ENCODE measurements at places on chromosomes 4 and X.

- DNase-seq, result no peak
These were observed 269.9 kb upstream of the NRK start for GRCh38 chrX:105552395-105552794.

GRCh38 chr4:45062935-45063545 lies 336.7 kb upstream of the GNPDA2 start:
- DNase-seq, result peak; percentile 39

DNA sequence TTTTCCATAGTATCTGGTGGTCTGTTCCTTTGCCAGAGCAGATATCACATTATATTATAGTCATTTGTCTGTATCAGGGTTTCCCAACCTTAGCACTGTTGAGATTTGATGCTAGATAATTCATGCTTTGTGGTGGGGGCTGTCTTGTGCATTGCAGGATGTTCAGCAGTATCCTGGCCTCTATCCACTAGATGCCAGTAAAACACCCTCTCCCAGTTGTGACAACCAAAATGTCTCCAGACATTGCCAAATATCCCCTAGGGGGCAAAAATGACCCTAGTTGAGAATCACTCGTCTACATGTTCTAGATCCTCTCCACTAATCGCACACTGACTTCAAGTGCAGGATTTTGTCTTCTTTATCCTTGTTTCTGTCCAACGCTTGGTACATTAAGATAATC lies 160.8 kb downstream of the FANCB start:
- DNase-seq, result no peak

DNA sequence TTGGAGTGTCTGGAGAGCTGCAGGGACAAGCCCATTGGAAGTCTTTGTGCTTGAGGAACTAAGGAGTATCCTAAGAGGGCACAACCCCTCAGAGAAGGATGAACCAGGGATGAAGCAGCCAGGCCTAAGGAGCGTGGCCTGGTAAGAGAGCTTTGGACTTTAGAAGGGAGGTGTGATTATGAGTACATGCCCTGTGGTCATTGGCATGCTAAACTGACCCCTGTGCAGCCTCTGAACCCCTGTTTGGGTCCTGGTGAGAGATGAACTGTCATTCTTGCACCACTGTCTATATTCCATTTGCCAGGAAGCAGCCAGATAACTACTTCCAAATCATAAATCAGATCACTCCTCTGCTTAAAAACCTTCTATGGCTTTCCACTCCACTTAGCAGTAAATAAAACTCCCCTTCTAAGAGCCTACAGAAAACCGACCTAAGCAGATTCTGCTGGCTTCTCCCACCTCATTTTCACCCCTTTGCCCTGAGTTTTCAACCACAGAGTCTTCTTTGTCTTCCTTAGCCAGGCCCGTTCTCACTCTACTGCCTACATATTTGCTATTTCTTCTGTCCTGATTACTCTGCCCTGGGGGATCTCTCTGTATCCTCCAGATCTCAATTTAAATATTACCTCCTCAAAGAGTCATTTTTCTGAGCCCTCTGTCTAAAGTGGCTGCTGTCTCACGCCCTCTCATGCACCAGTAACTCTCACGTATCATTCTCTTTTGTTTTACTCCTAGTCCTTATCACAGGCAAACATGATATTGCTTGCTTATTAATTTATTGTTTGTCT lies 56.7 kb downstream of the MID1IP1 start:
- DNase-seq, result no peak

GRCh38 chr4:60737858-60738257 lies 462.3 kb upstream of the ADGRL3 start:
- DNase-seq, result no peak

DNA sequence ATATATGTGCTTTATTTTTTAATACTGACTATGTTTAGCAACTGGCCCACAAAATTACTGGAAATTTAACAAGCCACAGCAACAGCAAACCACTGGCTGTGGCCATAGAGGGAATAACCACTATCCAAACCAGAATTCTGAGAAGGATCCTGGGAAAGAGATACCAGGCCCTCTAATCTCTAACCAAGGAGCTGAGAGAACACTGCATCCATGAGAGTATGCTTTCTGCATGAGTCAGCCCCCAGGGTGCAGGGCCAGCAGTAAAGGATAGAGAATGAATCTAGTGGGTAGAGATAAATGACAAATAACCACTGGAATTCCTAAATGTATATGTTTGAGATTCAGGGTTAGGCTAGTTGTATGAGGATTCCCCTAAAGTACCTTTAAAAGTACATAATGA lies 221.8 kb downstream of the KIT start:
- DNase-seq, result no peak

DNA sequence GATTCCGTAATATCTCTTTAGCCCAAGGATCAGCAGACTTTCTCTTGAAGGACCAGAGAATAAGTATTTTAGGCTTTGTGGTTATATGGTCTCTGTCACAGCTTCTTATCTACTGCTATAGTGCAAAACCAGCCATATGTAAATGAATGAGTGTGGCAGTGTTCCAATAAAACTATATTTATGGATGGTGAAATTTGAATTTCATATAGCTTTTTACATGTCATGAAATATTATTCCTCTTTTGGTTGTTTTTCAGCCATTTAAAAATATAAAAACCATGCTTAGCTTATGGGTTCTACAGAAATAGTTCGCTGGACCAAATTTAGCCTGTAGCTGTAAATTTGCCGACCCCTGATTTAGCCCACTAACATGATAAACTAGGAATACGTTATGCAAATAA lies 18.0 kb upstream of the MSMO1 start:
- no peak for DNase-seq

GRCh38 chr4:38857354-38858096 lies 908 bp upstream of the TLR6 start:
- DNase-seq, result no peak

GRCh38 chr4:95929448-95930064 lies 89.7 kb downstream of the PDHA2 start:
- no peak for DNase-seq

GRCh38 chr4:88188738-88189417 lies 30.4 kb upstream of the ABCG2 start:
- no peak for DNase-seq

- DNase-seq, result no peak
These were observed 67.1 kb upstream of the MYOZ2 start for GRCh38 chr4:119068529-119068962.

GRCh38 chr4:146654687-146655520 lies 16.2 kb downstream of the POU4F2 start:
- DNase-seq, result no peak

GRCh38 chr4:139207873-139208403 lies 30.9 kb upstream of the ELF2 start:
- no peak for DNase-seq

GRCh38 chr4:155085843-155086530 lies 122.4 kb upstream of the NPY2R start:
- no peak for DNase-seq

DNA sequence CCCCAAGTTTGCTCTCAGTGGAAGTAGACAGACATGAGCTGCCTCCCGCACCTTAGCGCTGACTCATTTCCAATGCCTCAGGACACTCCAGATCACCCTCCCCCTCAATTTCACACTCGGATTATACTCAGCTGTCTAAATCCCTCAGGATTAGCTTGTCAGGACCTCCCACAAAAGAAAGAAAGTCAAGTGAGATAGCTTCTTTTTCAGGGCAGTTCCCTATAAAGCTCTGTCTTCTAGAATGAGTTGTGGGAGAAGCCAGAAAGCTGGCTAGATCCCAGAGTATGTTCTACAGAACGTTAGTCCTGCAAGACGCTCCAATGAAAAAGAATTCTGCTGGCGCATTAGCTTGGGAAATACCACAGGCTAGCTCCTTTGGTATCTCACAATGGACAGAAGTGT lies 51.2 kb upstream of the MTNR1A start:
- DNase-seq, result no peak

- no peak for DNase-seq
These were observed 12.4 kb upstream of the VEGFC start for GRCh38 chr4:176805155-176805554.

GRCh38 chr4:17092736-17093437 lies 194.4 kb upstream of the LDB2 start:
- DNase-seq, result no peak

DNA sequence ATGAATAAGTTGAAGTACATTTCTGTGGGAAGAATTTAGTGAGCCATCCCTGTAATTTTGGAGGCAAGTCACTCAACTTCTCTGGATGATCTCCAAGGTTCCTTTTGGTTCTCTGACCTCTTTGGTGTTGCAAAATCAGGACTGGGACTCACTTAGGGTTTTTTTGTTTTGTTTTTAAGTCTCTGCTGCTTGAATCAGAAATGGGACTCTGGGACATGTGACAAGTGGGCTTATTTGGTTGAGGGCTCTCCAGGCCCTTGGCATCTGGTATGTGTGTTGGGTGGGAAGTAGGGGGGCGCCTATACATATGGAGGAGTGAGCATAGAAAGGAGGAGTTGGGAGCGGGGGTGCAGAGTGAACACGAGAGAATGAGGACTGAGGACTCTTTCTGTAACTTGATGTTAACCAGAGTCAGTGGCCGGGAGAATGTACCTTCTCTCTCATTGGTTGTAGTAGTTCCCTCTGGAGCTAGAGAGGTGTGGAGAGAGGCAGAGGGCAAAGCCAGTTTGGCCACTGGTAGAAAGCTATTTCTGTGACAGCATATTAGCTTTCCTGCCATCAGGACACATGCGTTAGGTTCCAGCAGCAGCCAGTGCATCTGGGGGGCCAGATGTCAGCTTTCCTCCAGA lies 1.9 kb downstream of the ARHGAP10 start:
- no peak for DNase-seq

DNA sequence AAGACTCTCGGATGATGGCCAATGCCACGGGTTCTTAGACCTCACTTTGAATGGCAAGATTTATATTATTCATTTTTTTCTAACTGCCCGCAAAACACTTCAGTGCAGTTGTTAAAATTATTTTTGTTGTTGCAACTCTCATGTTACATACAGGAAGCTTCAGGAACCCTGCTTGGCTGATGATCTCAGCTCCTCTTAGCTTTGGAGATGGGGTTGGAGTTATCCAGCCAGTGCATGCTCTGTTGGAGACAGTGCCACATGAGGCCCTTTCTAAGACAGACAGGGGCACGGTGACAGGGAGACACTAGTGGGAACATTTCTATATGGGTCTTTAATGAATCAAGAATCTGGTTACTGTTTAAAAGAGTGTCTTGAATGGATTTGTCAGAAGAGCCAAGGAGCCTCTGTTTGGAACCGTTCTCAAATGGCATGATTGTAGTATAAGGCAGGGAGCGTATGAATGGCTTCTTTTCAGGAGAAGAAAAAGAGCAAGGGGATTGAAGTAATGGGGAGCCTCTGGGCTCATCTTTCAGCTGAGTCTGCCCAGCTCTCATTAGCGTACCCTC lies 61.9 kb upstream of the ENPP6 start:
- no peak for DNase-seq

DNA sequence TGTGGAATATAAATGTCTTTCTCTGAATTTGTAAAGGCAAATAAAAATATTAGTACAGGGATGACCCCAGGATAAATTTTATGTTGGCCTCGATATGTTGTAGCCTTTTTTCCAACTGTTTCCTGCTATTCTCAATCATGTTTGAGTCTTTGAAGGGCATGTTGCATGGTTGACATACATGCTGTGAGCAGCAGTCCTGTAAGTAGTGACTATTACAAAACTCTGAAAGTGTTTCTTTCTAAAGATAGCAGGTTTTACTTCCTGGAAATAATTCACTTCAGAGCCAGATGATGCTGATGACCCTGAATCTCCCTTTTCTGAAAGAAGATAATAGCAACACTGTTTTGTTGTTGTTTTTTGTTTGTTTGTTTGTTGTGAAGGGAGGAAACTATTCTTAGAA lies 393.0 kb upstream of the GNPDA2 start:
- DNase-seq, result no peak

DNA sequence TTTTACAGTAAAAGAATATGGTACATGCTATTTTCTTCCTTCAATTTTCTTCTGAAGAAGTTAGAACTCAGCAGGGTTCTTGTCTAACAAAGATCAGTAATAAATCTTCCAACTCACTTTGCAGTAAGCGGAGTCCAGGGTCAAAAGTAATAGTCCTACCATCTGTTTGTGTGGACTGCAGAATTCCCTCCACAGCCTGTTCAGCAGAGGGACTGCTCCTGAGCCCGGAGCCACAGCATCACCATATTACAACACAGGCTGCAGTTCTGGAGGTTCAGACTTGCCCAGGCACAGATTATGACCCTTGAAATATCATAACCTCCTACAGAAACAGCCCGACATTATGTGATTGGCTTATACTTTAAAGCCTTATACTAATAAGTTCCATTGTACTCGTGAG lies 10.3 kb downstream of the FHDC1 start:
- no peak for DNase-seq

DNA sequence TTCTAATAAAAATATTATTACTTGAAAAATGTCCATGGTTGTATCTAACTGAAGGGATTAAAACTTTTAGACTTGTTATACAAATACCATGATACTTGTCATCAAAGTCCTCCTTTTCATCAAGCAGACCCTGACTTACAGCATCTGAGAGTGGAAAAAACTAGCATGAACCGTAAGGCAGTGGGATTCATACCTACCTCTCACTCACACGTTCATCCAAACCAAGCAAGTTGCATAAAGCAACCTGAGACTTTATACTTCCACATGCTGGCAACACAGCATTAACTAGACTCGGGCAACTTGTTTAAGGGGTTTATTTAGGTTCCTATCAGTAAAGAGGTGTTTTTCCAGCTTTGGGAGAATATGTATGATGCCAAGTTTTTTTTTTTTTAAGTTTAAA lies 22.6 kb upstream of the TLR7 start:
- DNase-seq, result no peak

- no peak for DNase-seq
These were observed 17.4 kb upstream of the SLC34A2 start for GRCh38 chr4:25638221-25638601.

- no peak for DNase-seq
These were observed 6.7 kb upstream of the SH3BP2 start for GRCh38 chr4:2786152-2786671.

DNA sequence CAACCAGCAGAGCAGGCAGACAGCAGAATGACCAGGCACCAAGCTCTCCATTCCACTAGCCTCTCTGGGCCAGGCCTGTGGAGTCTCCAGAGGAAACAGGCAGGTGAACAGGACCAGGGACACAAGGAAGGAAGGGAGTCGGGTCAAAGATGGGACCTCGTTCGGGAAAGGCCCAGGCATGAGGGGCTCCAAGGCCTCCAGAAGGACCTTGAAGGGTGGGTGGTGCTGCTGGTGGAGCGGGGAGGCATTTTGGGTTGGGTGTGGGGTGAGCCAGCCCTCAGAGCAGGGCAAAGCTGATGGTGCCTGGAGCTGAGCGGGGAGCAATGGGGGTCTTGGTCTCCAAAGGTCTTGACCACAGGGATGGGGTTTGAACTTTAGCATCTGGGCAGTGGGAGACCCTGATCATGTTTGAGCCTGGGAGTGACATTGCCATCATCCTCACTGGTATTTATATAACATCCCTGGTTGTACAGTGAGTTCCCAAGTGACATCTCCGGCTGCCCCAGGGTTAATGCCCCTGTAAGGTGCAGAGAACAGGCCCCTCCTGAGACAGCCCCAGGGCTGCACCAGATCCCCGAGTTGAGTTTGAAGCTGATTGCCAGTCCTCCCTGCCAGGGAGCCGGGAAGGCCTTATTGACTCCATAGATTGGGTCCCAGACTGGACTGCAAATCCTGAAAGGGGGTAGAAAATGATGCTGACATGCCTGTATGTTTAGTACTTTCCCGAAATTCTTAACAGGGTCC lies 52.7 kb downstream of the PSAPL1 start:
- DNase-seq, result no peak

GRCh38 chrX:19183761-19184477 lies 61.7 kb upstream of the ADGRG2 start:
- no peak for DNase-seq

- no peak for DNase-seq
These were observed 361 bp downstream of the QDPR start for GRCh38 chr4:17511509-17511949.

Data from NCI-H2081 treated with DMSO at 0.1 percent for 48 hours (cell line).